Myocyte (in vitro differentiated cells): ENCODE measurements at places on chromosomes 5 and 9.

- peak; percentile 62 for DNase-seq
Observed at GRCh38 chr9:96015876-96016686, 140.6 kb downstream of the ERCC6L2 start.

DNA sequence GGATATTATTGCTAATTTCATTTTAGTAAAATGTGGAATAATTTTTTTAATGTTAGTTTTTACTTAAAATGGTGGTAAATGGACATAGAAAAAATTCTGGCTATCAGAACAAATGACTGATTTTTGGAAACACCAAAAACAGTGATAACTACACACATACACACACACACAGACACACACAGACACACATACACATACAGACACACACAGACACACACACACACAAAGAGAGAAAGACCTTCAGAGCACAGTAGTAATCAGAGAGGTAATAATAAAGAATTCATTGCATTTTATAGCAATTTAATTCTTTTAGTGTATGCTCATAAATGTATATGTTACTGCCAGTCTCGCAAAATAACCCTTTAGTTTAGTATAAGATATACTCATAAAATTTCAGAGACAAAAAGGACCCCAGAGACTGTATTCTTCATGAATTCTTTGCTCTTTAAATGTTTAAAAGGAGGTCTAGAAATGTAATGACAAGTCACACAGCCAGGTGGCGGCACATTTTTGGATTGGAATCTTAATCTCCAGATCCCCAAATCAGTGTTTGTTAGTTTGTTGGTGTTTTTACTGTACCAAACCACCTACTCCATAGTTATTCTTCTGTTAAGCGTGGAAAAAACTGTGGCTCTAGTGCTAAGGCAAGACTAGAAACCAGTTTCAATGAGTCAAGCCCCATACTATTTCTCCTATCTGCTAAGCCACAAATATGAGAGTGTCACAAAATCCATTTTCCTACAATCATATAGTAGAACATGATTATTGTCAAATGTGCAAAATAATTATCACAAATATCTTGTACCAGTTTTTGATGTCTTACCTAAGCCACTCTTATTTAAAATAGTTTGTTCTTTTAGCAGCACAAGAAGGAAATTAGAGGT, 109.9 kb downstream of the EDIL3 start:
- DNase-seq, result peak; percentile 64

GRCh38 chr5:106673941-106674340, 996.8 kb downstream of the EFNA5 start:
- no peak for DNase-seq

- no peak for DNase-seq
Observed at GRCh38 chr9:131743501-131743900, 3.6 kb upstream of the RAPGEF1 start.

- DNase-seq, result no peak
Observed at GRCh38 chr5:513216-514100, 10.8 kb downstream of the SLC9A3 start.

DNA sequence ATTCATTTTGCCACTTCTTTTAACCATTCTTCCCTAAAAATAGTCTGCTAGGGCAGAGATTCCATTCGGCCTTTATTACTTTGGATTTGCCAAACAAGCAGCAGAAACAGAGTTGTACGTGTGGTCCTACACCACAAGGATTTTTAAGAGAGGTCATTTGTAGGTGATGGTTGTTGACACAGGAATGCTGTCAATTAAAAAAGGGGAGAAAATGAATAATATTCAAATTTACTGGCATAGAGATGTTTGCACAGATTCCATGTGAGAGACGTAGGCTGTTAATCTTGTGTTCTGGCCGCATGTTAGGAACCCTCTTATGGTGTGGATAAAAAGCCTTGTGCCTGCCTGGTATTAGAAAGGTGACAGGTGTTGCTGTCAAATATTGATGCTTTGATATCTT, 34.9 kb downstream of the TRIO start:
- no peak for DNase-seq

DNA sequence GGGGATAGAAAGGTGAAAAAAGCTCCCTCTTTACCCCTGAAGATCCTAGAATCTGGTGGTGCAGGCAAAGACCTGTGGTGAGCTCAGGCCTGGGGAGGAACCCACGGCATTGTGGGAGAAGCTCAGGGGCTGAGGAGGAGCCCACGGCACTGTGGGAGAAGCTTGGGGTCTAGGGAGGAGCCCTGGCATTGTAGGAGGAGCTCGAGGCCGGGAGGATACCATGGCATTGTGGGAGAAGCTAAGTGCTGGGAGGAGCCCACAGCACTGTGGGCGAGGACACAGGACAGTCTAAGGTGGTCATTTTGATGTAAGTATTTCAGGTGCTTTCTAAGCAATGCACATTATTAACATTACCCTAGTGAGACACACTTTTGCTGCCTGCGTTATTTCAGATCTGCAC, 179.7 kb downstream of the HSD17B3 start:
- no peak for DNase-seq

- DNase-seq, result no peak
Observed at GRCh38 chr9:6467006-6467625, 54.1 kb downstream of the UHRF2 start.

DNA sequence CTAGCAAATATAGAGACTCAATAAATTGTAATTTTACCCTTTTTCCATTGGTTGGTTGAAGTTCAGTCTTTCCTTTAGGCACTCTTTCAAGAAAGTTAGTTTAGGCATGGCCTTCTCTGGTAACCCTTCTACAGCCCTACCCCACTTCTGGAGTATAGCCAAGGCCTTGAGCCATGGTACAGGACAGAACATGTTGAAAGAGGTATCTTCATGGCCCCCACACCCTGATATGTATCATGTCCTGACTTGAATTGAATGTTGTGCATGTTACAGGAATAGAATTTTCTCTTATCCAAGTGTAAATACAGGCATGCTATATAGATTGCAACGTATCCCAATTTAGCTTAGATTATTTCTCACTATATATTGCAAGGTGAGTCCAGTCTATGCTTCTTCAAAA, 175.6 kb downstream of the CD180 start:
- DNase-seq, result no peak

- peak; percentile 97 for DNase-seq
Observed at GRCh38 chr9:112012026-112012902, 115.7 kb downstream of the UGCG start.

DNA sequence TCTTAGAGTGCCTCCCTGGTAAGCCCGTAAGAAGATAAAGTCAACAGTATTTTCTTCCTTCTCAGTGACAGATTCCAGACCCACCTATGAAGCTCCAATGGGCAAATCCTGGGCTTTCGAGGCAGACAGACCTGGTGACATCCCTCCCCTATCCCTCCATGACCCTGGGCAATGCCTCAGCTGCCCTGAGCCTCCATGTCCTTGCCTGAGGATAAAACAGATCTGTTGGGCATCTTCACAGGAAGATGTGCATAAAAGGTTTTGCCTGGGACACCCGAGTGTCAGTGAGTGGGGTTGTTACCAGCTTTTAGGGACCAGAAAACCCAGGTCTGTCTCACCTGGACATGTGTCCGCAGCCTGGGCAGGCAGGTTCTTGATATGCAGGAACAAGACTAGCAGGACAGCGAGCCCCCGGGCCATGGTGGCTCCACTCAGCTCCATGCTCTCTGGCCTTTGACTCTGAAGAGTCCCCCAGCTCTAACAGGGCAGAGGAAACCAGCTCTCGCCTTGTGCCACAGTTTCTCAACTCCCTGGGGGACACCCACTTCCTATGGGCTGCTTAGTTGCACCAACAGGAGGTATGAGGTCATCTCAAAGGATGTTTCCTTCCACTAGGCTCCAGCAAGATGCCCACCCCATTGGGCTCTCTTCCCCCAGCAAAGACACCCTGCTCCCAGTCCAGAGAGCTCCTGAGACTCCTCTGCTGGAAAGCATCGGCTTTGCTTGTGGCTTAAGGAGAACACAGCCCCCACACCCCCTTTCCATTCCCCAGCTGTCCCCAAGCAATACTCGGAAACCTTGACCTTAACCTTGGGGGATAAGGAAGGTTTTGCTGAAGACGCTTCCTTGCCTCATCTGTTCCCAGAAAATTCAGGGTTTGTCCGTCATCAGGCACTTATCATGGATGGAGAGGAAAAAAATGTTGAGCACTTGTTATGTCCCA, at the start of gene FCN1:
FCN1 (minus strand) TSS at position 482 of the 943 bp plus-strand sequence; CDS start at position 441, 41 bp downstream.
- no peak for DNase-seq

DNA sequence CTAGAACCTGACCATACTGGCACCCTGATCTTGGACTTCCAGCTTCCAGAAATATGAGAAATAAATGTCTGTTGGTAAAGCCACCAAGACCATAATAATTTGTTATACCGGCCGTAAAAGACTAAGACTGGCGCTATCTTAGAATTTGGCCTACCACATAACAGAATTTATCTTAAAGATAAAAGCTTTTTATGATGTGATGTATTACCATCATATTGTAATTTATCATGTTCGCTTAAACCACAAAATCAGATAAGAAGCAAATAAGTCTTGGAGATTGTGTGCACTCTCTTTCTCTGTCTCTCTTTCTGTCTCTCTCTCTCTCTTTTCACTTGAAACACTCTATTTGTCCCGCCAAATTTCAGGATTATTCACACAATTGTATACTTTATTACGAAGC, 35.6 kb downstream of the FST start:
- DNase-seq, result no peak

DNA sequence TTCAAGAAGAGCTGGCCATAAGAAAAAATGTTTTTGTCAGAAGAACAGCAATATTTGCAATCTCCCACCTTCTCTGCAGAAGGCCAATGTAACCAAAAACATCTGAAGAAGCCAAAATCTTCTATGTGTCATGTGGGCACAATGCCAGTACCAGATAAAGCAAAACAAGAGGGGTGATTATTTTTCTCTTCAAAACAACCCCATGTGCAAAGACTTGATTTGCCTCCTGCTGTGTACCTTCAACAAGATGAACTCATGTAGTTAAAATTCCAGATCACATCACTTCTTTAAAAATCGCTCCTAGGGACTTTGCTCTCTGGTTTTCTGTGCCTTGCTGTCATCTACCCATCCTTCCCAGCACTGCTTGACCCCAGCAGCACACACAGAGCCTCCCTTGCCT, 134.0 kb upstream of the MAP3K1 start:
- no peak for DNase-seq

DNA sequence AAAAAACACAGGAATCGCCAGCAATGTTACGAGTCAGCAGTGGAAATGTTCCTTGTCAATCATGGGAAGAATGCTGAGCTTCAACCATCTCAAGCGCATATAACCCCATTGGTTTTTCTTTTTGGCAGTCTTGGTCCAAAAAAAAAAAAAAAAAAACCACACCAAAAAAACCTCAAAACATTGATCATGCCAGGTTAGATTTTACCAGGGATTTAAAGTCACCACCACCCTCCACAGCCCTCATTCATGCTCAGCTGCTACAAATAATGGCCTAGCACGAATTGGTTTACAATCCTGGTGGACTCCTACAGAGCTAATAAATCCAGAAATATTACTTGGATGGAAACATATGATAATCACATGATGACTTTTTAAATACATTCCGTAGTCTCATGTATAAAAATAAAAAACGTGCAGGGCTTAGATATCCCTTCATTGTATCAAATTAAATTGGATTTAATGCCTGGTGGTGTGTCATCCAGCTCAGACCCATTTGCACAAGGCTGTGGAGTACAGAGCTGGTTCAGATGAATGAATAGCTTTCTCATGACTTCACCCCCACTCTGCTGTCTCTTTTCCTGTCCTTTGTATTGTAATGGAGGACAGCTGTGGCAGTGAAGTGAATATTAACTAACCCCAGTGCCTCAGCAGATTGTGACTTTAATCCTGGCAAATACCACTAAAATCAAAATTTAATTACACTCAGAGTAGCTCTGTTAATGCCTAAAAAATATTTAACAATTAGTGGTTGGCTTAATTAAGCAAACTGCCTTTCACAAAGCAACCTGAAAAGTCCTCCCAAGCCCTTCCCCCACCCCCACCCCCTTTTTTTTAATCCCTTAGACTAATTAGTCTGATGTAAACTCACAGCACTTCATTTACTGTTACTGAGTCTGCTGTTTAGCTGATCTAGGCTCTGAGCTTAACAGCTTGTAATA, 626.5 kb upstream of the ZNF608 start:
- peak; percentile 85 for DNase-seq

GRCh38 chr9:23232831-23233230, 593.2 kb downstream of the ELAVL2 start:
- no peak for DNase-seq

GRCh38 chr9:26296910-26297572, 595.6 kb downstream of the CAAP1 start:
- DNase-seq, result no peak

- peak; percentile 64 for DNase-seq
Observed at GRCh38 chr9:23779220-23779619, 46.8 kb downstream of the ELAVL2 start.

DNA sequence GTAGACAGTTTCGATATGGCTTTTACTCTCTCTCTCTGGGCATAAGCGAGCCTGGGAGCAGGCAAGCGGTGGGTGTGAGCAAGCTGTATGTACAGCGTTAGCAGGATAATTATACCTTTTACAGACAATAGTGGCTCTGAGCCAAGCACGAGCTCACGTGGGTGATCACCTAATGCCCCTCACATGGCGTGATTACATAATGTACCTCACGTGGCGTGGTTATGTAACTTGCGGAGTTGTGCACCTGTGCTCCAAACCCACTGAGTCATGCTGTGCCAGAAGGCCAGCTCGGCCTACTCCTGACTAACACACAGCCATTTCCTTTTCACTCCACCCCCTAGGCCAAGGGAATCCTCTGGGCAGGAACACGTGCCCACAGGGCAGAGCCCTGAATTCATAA, 797.2 kb downstream of the EFNA5 start:
- peak; percentile 35 for DNase-seq

DNA sequence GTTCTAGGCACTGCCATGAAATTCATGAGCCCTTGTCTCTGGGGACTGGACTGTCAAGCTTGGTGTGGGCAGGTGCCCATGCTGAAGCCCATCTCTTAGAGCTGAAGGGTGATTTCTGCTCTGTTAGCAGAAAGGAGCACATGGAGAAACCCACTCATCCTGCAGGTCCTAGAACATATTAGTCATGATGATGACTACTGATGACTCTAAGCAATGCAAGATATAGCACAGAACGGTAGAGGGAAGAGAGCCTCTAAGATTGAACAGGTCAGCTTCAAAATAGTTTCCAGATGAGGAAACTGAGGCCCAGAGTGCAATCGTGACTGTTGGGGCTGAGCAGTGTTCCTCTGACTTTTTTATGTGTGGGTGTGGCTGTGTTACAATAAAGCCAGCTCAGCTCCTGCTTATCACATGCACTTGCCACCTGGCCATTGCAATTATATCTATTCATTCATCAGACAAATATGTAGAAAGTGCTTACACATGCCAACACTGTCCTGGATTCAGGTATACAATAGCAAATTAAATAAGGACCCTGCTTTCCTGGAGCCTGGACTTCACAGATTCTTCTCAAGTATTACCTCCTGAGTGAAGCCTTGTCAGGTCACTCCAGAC, 140.2 kb upstream of the BRINP1 start:
- no peak for DNase-seq
